Cerebellar nuclear complex (tissue), 1 donor: ENCODE measurements at places on chromosomes 1 and 21.

GRCh38 chr1:92972409-92973129 lies 11.3 kb upstream of the DIPK1A start:
- DNase-seq: no peak

DNA sequence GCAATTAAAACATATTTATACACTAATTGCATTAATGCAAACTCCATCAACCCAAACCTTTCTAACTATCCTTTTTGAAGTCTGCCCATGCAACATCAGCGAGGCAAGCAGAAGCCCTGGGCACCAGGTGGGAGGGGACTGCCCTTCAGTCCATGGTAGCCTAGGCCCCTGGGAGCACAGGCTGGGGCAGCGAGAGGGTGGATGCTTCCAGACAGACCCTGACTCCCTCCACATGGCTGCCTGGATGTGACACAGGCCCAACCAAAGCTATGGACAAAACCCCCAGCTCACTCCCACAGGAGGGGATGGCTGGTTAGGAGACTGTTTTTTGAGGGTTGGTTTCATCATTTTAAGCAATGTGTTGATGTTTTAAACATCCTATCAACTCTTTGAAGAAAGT lies 17.8 kb upstream of the LRRC47 start:
- no peak for DNase-seq

- no peak for DNase-seq
Observed at GRCh38 chr1:68112835-68113243, 62.4 kb upstream of the DIRAS3 start.

DNA sequence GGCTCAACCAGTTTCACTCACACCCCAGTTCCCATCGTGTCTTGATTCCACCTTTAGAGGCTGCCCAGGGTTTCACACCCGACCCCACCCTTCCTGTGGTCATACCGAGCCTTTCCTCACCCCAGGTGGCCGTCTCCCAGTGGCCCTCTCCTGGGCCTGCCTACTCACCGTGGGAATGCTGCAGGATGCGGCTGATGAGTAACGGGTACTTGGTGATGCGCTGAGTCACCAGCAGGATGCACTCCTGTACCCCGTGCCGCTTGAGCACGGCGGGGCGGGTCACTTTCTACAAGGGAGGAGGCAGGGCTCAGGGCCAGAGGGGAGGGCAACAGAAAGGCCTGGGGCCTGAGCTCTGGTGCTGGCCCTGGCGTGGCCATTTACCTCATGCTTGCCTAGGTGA lies 16.4 kb downstream of the ARHGEF2 start:
- DNase-seq: peak; percentile 49

GRCh38 chr1:111174070-111174469 lies 26.4 kb downstream of the DENND2D start:
- DNase-seq: no peak

- no peak for DNase-seq
Observed at GRCh38 chr1:31617916-31618746, 642 bp downstream of the HCRTR1 start.

DNA sequence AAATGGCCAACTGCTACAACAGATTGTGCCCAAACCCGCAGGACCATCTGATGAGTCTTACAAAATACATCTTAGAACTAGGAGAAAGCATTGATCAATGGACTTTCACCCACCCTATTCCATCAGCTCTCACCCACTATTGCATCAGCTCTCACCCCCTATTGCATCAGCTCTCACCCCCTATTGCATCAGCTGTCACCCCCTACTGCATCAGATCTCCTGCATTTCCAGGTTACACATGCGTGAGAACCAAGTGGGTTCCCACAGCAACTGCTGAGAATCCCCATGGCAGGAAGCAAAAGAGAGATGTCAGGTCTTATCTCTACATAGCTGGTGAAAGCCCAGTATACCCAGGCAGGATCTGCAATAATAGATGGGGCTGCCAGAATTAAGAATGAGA lies 533.5 kb downstream of the LTN1 start:
- DNase-seq: no peak

GRCh38 chr1:84508510-84508909 lies 2.1 kb upstream of the GNG5 start:
- DNase-seq: no peak

GRCh38 chr1:85839459-85839858 lies 131.2 kb upstream of the ZNHIT6 start:
- no peak for DNase-seq

- no peak for DNase-seq
Observed at GRCh38 chr1:205525495-205526285, 21.2 kb downstream of the CDK18 start.

DNA sequence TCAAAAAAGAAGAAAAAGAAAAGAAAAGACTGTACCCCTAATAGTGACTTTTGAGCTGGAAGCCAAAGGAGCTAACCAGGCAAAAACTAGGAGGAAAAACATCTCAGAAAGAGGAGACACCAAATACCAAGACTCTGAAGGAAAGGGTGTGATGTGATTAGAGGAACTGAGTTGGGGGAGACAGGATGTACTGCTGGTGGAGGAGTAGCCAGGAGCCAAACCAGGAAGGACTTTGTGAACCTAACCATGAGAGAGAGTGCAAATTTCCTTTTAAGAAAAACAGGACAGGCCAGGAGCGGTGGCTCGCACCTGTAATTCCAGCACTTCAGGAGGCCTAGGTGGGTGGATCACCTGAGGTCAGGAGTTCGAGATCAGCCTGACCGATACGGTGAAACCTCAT lies 4.1 kb upstream of the RBP7 start:
- no peak for DNase-seq

DNA sequence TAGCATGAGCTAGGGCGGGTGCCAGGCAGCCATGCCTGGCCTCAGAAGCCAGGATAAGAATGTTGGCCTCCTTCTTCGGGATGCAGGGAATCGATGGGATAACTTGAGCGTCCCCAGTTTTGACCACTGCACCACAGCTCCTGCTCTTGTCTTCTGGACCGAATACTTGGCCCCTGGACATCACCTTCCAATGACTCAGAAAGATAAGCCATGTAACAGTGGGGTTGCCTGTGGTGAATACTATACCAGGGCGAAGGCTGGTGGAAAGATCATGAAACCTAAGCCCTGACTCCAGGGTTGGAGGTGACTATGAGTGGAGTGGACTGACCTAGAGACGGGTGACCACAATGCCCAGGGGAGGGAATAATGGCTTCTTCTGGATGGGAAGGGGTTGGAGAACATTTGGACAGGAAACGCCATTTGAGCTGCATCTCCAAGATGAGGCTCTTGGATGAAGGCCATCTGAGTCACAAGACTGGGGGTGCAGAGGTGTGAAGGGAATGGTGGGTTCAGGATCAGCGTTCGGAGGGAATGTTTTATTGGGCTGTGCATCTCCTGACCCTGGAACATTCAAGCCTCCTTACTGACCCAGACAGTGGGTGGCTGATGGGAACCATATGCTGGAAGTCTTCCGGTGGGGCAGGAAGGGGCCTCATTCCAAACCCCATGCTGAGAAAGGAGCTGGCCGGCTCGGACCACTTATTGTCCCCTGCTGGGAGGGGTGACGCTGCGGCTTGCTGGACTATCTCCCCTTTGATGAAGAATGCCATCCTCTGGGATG lies 18.5 kb upstream of the KCNE2 start:
- DNase-seq: no peak

DNA sequence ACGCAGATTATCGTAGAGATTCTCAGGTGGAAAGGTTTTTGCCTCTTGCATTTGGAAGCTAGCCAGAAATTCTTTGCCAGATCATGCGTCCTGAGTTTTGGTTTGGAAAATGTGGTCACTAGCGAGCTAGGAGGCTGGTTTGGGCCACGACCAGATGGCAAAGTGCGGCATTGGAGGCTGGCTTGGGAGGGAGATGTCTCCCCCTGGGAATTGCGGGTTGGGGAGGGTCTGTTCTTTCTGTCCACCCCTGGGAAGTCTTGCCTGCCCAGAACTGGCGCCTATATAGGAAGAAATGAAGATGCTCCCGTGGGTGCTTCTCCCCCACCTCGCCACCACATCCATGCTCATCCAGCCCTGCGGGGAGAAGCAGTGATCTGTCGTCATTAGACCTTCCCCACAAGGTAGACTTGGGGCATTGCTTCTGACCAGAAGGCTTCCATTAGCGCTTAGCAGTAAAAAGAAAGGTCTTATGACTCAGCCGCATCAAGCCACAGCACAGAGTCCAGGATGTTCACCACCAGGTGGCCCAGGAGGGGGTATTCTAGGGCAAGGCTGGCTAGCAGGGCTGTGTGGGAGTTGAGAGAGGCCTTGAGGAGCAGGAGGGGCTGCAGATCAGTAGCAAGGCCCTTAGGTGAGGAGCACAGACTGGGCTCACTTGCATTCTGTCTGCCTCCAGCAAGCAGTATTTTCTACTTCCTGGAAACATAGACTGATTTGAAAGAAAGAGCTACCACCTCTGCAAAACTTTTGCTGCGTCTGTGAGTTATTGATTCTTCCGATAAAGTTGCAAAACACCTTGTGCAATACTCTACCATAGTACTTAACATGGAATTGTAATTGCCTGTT lies 1.5 kb upstream of the PTP4A2 start:
- DNase-seq: no peak

GRCh38 chr1:82830690-82831380 lies 1030.1 kb downstream of the ADGRL2 start:
- no peak for DNase-seq

- no peak for DNase-seq
Observed at GRCh38 chr1:1230656-1231399, 973 bp downstream of the SDF4 start.

GRCh38 chr1:204286315-204286714 lies 72.5 kb upstream of the GOLT1A start:
- no peak for DNase-seq

DNA sequence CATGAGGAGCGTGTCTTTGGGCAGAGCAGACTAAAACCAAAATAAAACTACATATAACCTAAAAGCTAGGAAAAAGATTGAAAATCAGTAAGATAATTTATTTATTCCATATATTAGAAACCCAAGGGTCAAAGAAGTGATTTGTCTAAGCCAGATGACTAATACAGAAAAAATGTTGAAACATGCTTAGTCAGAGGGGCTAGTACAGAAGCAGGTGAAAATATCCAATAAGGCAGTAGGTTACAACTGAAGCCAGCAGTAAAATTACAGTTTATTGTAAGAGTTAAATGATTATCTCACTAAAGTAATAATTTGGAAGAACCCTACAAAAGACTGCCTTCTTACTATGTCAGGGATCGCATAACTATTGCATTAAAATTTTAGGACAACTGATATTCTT lies 1190.9 kb upstream of the PRMT6 start:
- no peak for DNase-seq

GRCh38 chr1:2145946-2146835 lies 48.4 kb downstream of the FAAP20 start:
- no peak for DNase-seq

DNA sequence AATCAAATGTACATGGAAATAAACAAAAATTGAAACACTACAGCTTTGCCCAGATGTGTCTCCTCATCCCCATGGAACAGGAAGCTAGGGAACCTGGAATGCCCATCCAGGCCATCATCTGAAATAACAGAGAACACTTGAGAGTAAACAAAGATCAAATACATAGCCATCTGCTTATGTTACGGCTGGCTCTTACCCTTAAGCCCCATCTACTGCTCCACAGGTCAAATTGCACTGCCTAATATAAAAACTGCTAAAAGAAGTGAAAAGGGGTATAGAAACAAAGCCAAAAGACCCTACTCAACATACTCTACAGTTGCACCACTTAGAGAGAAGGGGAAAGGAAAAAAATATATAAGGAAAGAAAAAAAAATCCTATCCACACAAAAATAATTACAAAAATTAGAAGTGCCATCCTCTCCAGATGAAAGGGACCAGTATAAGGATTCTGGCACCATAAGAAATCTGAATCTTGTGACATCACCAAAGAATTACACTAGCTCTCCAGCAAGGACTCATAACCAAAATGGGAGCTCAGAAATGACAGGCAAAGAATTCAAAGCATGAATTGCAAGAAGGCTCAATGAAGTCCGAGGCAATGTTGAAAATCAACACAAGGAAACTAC lies 26.9 kb downstream of the OR6Y1 start:
- no peak for DNase-seq

GRCh38 chr1:58190267-58190988 lies 356.1 kb downstream of the OMA1 start:
- no peak for DNase-seq

GRCh38 chr21:31554511-31555022 lies 104.9 kb upstream of the SOD1 start:
- DNase-seq: no peak

- no peak for DNase-seq
Observed at GRCh38 chr1:62676611-62677356, 11.4 kb downstream of the DOCK7 start.

GRCh38 chr1:21693732-21694131 lies 24.6 kb upstream of the RAP1GAP start:
- DNase-seq: no peak

- DNase-seq: no peak
Observed at GRCh38 chr1:160488347-160489058, 34.6 kb downstream of the SLAMF6 start.

GRCh38 chr1:67294836-67295617 lies 12.6 kb upstream of the IL12RB2 start:
- DNase-seq: no peak

DNA sequence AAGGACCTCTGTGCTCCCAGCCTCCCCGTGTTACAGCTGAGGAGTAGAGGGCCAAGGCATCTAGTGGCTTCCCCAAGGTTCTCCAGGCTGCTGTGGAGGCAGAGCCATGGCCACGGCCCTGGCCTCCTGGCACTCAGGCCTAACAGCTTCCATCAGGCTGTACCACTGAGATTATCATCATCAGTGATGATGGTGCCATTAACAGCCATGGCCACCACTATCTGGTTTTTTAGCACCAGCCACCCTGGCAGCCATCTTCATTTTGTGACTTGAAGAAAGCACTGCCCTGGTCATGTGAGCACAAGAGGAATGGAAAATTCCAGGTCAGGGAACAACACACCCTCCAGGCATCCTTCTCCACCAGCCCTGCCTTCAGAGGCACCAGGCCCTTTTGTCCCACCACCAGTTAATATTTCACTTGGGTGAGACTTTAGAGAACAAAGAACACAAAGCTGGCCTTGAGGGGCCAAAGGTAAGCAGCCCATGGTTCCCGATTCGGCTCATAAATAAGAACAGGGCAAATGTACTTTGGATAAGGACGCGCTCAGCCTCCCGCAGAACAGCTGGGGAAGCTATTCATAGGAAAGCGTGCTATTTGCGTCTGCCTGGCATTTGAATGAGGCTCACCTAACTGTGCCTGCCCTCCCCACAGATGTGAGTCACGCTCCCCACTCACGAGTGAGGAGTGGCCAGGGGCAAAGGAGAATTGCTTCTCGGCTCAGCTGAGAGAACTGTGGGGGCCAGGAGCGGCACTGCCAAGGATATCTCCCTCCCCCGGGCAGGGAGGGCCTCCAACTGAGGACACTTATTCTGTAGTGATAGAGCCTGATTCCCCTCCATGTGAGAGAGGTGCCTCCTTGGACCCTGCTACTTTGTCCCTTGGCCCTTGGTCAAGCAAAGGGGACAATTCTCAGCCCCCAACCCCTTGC lies 95.6 kb downstream of the CD58 start:
- no peak for DNase-seq

DNA sequence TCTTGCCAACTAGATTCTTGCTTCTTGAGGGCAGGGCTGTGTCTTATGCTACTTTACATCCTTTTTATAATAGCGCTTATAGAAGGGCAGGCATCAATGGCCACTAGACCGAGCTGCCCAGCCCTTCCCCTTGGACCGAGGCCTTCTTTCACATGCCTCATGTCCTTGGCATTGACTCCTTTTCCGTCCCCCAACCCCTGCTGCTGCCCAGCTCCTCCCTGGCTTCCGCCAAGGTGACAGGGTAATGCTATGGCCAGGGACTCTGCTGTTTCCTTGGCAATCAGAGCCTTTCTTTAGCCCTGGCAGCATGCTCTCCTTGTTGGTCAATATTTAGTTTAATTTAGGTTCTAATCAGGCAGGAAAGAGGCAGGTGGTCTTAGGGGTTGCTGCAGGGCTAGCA lies 48.2 kb downstream of the DDX20 start:
- DNase-seq: no peak
